Cardiac muscle cell (in vitro differentiated cells and primary cell): ENCODE measurements at places on chromosomes 1 and 21. TPM values are rescaled to one million over a fixed set of nuclear protein-coding genes. Genes with fewer than 3 reads are reported as not detected.

DNA sequence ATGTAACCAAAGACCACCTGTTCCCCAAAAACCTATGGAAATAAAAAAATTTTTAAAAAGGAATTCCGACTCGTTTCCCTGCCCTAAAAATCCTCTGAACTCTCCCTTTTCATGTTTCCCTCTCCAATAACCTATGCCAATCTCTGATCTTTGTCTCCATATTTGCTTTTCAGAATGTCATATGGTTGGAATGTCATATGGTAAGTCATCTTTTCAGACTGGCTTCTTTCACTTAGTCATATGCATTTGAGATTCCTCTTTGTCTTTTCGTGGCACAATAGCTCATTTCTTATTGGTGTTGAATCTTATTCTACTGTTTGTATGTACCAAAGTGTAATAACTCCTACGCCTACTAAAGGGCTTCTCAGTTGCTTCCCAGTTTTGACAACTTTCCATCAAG lies 117.5 kb downstream of the BACH1 start:
- H3K27me3 ChIP-seq: no peaks in the 10 kb centered on the region
- no peak overlapping the region for H3K27ac ChIP-seq
- H3K4me1 ChIP-seq: no peaks in the 10 kb centered on the region
- no peak overlapping the region for H3K4me3 ChIP-seq

The CDC20 gene
- total RNA-seq: 14.4 and 134 TPM in 2 replicates

The KPRP gene
- total RNA-seq: not detected in 2 replicates

DNA sequence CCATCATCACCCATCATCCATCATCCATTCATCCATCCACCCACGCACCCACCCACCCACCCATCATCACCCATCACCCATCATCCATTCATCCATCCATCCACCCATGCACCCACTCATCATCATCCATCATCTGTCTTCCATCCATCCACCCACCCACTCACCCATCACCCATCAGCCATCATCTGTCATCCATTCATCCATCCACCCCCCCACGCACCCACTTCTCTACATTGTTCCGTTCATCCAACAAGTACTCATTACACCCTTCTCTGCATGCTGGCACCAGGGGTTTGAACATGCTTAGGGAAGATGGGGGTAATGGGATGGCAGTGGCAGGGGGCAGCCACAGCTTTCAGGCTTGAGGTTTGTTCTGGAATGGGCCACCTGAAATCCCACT lies 82.1 kb downstream of the ADARB1 start:
- H3K27ac ChIP-seq: no peak overlapping the region
- no peaks in the 10 kb centered on the region for H3K27me3 ChIP-seq
- DNase-seq: no peak
- no peaks in the 10 kb centered on the region for H3K36me3 ChIP-seq
- H3K4me1 ChIP-seq: peaks cover 6% of the 10 kb centered on the region

The C8B gene
- not detected in 2 replicates for total RNA-seq
